ENCODE measurements at places on chromosomes 11 and 22.
A peak's percentile ranks its signal among the peaks of the same experiment; 100 is the strongest.

DNA sequence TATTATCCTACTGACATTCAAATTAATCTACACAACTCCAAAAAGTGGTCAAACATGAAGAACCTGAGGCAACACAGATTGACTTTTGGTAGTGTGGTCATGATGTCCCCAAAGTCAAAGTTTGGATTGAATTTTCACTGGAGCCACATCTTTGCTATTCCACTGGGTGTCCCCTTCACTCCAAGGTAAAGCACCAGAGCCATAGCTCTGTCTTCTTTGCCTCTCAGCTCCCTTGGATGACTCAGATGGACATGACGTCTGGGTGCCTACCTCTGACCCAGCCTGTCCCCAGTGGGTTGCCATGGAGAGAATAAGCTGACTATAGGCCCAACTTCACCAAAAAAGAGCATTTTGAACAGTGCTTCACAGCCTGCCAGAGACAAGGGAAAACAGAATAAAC is 57.4 kb upstream of the ARHGAP42 start:
- no peak for DNase-seq

- DNase-seq = no peak
These were observed 3.9 kb upstream of the PIWIL4 start for GRCh38 chr11:94563176-94563847.

GRCh38 chr22:24315367-24315966 is 44.8 kb downstream of the SPECC1L start:
- peak; percentile 53 for DNase-seq

DNA sequence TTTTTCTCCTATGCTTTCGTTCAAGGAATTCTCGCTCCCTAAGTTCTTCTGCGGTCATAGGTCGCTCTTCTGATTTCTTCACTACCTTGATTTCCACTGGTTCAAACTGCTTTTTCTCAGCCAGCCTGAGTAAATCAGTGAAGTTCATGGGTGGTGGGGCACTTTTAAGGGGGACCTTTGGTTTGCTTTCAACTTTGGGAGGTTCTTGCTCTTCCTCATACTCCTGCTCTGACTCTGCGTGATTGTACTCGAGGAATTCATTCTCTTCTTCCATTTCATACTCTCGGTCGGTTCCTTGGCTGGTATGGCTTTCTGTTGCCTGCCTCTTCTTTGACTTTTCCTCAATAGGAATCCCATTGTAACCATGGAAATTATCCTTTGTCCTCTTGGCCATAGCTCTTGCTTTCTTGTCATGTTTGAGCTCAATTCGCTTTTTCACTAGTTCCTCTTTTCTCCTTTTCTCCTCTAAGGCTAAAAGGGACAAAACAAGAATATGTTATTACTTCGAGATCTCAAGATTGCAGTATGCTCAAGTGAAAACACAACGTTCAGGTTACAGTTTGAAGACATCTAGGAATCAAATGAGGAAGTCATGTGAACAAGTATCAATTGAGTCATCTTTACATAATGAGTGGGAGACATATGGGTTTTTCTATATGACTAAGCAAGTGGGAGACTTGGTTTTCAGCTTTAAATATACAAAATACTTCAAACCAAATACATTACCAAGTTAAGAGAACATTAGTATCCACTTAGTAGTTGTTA is 16.2 kb downstream of the MISFA start:
- no peak for DNase-seq

- DNase-seq = no peak
These were observed 61.1 kb downstream of the GGTLC2 start for GRCh38 chr22:22705328-22706100.

DNA sequence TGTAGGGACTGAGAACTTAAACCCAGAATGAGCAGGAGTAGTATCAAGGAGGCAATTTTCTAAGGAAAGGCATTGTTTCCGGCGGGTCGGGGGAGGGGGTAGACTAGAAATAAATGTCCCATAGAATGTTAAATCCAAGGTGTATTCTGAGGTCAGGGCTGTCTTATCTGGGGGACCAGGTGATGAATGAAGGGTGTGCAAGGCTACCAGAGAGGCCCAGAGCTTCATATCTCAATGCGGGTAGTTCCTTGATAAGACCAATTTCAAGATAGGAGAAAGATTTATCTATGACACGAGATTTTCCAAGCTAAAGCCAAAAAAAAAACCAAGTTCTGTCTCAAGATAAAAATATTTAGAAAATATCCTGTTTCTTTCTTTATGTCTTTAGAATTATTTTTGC is 8.3 kb upstream of the RCE1 start:
- no peak for DNase-seq

- no peak for DNase-seq
These were observed 25.4 kb downstream of the SIK3 start for GRCh38 chr11:117072517-117073461.

- no peak for DNase-seq
These were observed 463.6 kb downstream of the TBC1D22A start for GRCh38 chr22:47225931-47226633.

DNA sequence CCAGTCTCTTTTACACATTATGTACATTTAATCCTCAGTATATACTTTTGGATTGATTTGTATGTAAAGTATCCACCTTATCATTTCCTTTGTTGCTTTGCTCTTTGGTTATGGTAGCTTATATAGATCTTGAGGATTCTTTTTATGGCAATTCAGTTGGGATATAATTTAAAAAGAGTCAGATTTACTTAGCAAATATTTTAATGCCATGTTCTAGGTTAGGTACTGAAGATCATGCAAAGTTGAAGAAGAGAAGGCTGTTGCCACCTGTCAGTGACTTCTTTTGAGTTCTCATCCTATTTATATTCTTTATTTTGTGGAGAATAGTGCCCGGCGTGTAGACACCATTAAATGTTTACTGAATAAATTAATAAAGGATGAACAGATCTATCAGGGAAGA is 279.7 kb downstream of the TMEM135 start:
- no peak for DNase-seq

DNA sequence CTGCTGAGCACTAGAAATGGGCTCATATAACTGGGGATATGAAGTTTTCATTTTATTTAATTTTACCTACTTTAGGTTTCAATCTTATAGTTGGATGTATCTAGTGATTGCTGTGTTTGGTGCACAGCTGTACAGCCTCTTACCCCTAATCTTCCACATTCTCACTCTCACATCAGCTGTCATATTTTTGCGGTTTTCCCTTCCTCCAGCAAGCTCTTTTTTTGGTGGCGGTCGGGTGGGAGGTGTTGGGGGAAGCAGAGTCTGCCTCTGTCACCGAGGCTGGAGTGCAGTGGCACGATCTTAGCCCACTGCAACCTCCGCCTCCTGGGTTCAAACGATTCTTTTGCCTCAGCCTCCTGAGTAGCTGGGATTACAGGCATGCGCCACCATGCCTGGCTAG is 445.1 kb upstream of the ISX start:
- no peak for DNase-seq

- no peak for DNase-seq
These were observed 112.6 kb downstream of the ARL14EP start for GRCh38 chr11:30435488-30435887.

DNA sequence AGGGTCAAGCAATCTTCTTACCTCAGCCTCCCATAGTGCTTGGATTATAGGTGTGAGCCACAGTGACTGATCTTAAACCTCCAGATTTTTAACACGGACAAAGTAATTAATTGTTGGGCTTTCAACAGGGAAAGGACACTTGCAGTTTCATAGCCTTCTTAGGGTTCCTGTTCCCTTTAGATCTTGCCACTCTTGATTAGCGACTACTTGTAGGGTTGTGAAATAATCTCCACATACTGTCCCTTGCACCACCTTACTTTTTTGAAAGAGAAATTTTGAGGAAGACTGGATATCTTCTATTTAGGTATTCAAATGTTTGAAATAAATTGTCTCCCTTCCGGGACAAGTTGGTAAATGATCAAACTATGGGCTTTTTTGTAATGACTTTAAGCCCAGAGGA is 7.6 kb downstream of the MS4A4E start:
- DNase-seq = no peak

DNA sequence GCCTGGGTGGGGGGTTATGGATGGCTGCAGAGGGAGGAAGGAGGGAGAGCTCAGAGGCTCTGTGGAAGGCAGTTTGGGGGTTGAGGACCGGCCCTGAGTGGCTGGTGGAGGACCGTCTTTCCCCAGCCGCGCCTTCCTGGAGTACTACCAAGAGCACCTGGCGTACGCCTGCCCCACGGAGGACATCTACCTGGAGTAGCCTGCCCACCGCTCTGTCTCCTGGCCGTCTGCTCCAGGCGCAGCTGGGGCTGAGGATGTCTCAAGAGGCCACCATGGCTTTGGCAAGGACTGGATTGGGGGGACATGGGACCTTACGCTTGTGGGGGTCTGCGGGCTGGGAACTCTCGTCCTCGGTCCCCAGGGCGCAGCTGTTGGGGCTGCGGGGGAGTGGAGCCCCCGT is 10.0 kb downstream of the MAPK8IP2 start:
- DNase-seq = no peak

- DNase-seq = no peak
These were observed 1394.0 kb downstream of the BRD1 start for GRCh38 chr22:48433647-48434046.

DNA sequence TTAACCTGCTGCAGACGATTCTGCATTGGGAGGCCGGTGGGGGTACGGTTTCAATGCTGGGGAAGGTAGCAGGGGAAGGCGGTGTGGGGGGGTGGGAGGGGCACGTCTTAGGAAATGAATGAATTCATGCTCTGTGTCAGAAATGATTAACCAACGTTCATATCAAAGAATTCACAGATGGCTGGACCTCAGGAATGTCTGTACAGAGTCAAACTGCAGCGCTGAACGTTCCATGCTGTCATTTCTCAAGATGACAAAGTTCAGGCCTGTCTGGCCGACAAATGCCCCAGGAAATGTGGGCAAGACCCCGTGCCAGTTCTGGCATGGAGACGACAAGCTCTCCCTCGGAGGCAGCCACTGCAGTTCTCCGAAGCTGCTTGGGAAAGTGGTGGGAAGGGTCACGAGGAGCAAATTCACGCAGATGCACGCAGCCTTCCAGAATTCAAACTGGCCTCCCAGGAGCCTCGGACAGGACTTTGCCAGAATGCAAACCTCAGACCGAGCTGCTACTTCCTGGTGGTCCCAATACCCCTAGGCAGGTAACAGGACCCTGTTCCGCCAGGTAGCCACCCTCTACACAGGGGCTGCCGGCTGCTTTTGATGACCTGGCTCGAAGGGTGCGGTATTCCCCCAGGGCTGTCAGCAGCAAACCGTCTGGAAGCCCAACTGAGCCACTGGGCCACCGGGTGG is 81.5 kb downstream of the TRMU start:
- DNase-seq = no peak

DNA sequence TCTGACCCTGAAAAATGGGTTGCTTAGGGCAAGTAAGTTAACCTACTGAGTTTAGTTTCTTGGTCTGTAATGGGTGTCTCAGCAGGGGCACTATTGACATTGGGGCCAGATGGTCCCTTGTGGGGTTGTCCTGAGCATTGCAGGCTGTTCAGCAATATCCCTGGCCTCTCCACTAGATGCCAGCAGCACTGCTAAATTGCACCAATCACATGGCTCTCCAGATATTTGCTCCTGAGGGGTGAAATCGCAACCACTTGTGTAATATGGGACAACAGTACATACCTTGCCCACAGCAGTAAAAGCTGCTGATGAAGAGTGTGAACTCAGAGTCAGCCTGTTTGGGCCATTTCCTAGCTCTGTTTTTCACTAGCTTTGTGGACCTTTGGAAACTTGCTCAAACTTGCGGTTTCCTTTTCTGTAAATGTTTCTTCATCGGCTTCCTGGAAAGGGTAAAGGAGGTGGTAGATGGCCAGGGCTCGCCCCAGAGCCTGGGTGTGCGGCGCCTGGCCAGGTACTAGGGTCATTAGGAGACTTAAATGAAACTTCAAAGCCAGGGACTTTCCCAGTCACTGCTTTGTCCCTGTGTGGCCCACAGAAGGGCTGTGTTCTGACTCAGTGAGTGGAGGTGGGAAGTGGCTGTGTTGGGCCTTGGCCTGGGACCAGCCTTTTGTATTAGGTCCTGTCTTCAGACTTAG is 13.0 kb downstream of the NCF4 start:
- no peak for DNase-seq

GRCh38 chr11:17792161-17792560 is 57.6 kb downstream of the KCNC1 start:
- DNase-seq = no peak

DNA sequence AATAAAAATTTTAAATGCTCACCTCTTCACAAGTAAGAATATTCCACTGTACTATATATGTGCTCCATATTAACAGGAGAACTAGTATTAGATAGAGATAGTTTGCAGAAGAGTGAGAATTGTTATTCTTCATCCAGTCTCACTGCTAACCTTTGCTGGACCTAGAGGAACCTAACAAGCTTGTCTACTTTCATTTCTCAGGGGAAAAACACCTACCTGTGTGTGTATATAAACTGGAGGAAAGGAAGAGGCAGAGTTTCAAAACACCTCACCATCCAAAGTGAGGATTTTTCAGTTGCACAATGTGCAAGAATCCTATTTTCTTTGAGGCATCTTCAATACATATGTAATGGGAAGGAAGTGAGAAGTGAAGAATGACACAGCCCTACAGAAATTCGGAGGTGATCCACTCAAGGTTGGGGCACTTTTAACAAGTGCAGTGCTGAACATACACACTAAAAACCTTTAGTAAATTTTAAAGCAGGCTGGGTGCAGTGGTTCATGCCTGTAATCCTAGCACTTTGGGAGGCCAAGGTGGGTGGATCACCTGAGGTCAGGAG is 52.4 kb downstream of the SYTL2 start:
- no peak for DNase-seq

- DNase-seq = no peak
These were observed 107.0 kb downstream of the ATG16L2 start for GRCh38 chr11:72921028-72921716.

- no peak for DNase-seq
These were observed 43.8 kb upstream of the RASD2 start for GRCh38 chr22:35496768-35497312.

Measured in NCI-H1105 (cell line).